ENCODE measurements at places on chromosomes 2 and 18.

DNA sequence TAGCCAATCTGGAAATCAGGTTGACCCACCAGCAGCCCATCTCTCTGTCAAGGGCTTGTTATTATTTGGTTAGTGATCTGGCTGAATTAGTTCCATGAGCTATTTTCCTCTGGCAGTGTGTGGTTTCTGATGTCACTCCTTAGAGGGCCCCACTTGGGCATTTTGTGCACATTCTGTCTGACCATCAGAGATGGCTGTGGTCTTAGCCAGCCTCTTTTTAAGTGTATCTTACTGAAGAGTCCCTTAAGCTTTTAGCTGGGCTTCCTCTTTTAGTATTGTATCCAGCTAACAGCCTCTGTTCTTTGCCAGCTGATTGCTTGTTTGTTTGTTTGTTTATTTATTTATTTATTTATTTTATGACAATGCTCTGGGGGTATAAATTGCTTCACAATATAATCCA, 951.1 kb upstream of the CNTNAP5 start:
- DNase-seq = no peak

GRCh38 chr2:48264627-48265026, 265.3 kb upstream of the STON1 start:
- no peak for DNase-seq

DNA sequence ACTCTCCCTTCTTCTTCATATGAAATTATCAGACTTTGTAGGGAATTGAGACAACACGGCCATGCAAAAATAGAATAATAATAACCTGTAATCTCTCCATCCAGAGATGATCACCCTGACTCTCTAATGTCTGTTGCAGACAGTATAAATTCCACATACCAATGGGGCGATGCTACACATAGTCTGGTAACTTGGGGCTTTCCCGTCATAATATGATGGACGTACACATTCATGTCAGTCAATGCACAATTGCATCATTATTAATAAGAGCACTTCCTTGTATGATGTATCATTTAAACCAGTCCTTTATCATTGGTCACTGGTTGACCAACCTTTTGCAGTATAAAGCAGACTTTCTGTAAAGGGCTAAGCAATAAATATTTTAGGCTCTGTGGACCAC, 39.5 kb upstream of the SCLY start:
- no peak for DNase-seq

- DNase-seq = no peak
Measured at GRCh38 chr18:45958730-45959129, 8.4 kb downstream of the EPG5 start.

GRCh38 chr2:203238704-203239526, at the start of gene CYP20A1:
TSS of gene CYP20A1 (plus strand) at chr2:203239018. CDS start at chr2:203239063, 45 bp downstream.
- peak; percentile 90 for DNase-seq

DNA sequence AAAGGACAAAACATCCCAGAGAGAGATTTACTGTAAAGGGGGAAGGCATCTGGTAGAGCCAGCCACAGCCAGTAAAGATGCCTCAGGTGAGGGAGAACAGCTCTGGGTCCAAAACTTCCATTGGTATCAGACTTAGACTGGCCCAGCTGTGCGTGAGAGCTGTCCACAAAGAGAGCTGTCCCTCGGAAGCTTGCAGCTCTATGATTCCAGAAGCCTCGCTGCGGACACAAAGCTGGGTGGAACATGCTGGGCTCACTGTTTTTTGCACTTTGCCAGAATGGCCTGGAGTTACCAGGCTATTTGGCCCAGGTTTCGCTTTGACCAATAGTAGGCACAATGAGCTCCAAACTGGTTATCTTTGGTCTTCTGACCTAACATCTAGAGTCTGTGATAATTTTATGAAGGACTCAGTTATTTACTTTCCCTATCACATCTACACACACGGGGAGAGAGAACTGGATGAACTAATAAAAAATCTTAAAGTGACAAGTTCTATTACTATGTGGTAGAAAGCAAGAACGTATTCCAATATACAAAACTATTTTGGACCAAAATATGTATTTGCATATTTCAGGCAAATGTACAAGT, 101.9 kb downstream of the DNER start:
- no peak for DNase-seq

- no peak for DNase-seq
Measured at GRCh38 chr2:47715552-47715951, 67.4 kb upstream of the MSH6 start.

DNA sequence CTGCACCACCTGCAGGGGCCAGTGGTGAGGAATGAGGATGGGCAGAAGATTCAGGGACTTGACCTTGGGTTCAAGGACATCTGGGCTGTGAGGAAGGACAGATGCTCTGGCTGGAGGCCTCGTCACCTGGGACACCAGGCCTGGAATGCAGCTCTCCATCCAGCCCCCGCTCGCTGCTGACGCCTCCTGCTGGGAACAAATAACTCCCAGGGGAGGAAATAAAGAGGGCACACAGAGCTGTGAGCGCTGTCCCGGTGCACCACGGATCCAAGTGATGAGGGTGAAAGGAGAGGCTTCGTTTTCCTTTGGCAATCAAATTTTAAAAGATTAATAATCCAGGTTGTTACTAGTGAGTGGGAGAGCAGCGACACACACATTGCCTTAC, 368.0 kb upstream of the MYT1L start:
- DNase-seq = no peak

- no peak for DNase-seq
Measured at GRCh38 chr2:117360586-117360985, 453.9 kb upstream of the DDX18 start.

DNA sequence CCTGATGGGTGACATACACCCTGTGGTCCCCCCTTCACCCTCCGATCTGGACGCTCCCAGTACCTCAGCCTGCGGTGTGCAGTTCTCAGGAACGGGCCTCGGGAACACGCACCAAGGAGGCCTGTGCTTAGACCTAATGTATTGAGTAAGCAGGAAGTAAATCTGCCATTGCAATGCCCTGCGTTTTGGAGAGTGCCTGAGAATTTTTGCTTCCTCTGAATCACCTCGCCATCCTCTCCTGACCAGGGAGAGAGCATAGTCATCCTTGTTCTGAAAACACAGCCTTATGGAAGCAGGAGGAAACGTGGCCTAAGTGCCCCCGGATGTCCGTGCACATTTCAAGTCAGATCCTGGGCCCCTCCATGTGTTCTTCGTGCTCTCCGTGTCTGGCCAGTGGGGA, 272.2 kb downstream of the NDUFA10 start:
- DNase-seq = no peak

DNA sequence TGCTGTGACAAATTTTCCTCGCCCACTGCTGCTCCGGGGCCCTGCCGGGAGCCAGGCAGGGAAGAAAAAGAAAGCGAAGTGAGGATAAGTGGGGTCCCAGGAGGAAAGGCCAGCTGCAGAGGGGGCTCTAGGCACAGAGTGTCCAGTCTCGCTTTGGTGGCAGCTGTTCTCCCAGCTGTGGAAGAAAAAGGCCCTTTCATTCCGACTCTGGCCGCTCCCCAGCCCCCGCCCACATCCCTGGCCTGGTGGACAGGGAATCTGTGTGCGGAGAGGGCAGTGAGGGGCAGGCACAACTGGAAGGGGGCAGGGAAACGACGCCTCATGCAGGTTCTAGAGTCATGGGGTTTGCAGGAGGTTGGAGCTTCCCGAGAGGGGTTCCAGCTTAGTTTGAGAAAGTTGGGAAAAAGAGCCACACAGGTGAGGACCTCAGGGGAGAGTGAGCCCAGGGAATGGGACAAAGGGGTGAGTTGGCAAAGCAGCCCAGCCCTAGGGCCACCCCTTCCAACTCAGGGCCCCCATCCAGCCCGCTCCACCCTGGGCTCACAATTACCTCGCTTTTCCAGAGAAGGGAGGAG, 1.8 kb downstream of the RTKN start:
- no peak for DNase-seq

DNA sequence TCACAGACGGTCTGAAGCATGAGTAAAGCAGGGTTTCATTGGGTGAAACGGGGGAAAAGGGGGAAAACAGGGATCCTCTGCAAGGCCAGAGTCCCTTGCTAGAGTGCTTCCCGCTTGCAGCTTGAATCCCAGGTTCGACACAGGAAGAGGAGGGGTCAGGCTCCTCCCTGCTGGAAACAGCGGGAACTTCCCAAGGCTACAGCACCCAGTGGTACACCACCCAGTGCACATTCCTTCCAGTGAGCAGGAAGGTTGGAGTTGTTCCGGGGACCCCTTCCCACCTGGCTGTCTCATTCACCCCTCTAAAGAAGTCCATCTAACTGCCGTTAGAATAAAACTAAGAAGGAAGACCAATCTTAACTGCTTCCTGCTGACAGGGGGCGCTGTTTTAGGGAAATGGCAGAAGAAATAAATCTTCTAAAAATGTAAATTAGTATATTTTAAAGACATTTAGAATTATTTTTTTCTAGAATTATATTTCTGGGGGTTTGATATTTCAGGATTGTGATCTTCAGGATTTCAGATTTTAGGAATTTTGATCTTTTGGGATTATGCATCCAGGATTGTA, 230.9 kb downstream of the RBM43 start:
- no peak for DNase-seq

DNA sequence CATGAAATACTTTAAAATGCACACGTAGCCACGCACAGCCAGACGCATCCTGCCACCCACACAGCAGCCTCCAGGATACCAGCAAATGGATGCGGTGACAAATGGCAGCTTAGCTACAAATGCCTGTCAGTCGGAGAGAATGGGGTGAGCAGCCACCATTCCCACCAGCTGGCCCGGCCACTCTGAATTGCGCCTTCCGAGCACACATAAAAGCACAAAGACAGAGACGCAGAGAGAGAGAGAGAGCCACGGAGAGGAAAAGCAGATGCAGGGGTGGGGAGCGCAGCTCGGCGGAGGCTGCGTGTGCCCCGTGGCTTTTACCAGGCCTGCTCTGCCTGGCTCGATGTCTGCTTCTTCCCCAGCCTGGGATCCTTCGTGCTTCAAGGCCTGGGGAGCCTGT, 4.1 kb downstream of the INHBB start:
- DNase-seq = no peak

GRCh38 chr2:177808984-177809809, 263.4 kb downstream of the PDE11A start:
- no peak for DNase-seq

GRCh38 chr18:52426041-52426440, 86.0 kb downstream of the DCC start:
- DNase-seq = no peak

DNA sequence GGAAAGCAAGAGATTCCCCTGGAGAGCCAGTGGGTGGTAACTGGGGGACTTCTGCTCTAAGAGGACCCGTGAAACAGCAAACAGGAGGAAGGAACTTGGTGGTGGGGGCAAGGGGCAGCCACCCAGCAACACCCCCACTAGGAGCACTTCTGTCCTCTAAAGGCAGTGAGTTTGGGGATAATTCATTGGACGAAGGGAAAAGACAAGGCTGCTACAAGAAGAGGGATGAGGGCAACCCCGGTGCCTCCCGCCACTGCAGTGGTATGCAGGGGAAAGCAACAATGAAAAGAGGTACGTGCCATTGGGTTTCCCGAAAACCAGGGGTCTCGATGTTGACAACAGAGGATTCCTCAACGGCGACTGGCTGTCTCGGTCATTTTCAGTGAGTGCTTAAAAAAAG, 9.1 kb downstream of the RPL31 start:
- DNase-seq = no peak

DNA sequence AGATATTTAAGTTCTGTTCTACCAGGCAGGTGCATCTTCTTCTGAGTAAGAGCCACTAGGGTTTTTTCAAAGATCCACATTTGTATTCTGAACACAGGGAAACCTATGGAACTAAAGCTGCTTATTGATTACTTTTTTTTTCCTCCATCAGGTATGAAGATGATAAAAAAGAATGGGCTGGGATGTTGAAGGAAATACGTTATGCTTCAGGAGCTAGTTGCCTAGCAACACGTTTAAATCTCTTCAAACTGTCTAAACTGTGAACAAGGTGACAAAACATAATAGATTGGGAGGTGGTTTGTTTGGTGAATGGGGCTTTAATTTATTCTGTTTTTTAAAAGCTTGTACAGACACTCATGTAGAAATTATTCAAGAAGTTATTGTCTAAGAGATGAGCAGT, 15.9 kb downstream of the KLHL41 start:
- DNase-seq = no peak

DNA sequence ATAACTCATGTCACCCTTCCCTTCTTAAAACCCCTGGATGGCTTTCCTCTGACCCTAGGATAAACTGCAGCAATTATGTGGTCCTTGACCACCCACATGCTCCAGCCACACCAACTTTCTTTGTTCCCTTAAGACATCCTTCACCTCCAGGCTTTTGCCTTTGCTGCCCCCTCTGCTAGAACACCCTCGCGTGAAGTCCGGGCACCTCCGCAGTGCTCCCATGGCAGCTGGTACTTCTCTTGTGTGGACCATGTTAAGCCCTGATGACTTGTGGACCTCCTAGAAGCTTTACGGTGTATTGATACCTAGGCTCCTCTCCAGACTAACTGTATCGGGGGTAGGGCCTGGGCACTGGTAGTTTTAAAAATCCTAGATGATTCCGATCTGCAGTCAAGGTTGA, 824 bp upstream of the ABHD1 start:
- DNase-seq = no peak

DNA sequence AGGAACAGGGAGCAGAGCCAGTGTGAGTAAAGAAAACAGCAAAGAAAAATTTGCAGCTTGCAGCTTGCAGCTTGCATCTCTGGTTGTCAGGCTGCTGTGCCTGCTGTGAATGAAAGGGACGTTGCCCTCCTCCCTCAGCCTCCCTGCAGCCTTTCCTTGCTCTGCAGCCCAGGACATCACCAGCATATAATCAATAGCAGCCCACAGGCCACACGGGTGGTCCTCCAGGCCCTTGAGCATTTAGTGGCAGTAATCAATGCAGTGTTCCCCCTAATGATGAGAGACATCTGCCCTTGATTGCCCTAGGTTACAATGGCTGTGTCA, 122.2 kb upstream of the TACR1 start:
- no peak for DNase-seq

DNA sequence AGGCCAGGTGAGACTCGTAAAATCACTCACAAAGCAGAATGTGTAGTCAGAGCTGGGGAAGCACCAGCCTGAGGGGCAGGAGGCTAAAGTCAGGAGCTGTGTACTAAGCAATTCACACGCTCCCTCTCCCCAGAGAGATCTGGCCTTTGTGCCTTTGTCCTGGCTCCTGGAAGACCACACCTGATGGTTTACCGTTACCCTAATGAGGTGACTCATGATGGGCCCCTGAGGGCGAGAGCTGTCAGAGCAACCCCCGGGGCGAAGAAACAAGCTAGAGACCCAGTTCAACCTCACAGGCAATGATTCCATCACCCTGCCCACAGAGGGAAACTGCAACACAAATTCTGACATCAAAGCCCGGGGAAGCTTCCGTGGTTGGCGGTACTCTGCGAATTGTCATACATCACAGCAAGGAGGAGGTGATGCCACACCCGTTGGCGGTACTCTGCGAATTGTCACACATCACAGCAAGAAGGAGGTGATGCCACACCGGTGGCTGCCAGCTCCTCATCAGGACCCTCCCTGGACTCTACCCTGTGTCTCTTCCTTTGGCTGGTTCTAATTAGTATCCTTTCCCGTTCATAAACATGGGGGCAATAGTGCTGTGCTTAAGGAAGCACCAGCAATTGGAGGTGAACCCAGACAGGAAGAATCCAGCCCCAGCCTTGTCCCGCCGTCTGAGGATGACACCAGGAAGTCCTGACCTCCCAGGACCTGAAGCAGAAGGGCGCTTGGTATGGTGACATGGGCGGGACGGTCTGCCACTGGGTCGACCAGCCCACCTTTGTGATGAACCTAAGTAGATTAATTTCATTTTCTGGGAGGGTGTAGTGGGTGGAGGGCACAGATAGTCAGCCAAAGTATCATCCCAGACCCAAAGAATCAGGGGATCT, 30.5 kb downstream of the B3GNT7 start:
- DNase-seq = no peak

- no peak for DNase-seq
Measured at GRCh38 chr2:217722883-217723472, 279.8 kb downstream of the TNS1 start.

All from SHP77 treated with DMSO at 0.1 percent for 48 hours (cell line).